ENCODE measurements at places on chromosomes 2 and 18.
A peak's percentile ranks its signal among the peaks of the same experiment; 100 is the strongest.

DNA sequence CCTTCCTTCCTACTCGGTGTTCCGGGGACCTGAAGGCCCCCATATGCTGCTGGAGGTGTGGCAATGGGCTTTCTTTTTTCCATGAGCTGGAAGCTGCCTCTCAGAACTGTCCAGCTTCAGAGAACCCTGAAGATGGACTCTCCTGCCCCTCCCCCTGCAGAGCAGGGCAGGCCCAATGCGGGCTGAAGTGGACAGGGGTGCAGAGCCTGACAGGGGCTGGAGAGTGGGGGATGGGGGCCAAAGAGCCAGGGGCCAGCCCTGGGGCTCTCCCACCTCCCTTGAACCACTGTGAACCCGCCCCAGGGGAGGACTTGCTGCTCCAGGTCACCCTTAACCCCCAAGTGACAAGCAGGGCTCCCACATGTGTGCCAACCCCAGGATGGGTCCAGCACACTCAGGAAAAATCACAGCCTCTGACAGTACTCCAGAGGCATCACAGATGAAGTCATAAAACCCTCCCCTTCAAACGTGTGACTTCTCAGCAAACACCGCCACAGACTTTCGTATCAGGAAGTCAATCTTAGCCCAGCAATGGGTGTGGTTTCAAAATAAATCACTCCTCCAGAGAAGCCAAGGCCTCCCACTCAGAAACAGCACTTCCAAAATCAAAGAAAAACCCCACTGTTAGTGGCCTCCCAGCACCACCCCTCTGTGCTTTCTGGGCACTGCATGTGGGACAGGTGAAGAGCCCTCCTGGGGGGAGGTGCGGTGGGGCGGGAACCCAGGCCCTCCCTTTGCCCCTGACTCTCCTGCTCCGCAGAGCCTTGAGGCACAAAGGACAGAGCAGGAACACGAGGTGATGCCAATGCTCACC, 135.8 kb downstream of the HDAC4 start:
- DNase-seq: peak; percentile 82

DNA sequence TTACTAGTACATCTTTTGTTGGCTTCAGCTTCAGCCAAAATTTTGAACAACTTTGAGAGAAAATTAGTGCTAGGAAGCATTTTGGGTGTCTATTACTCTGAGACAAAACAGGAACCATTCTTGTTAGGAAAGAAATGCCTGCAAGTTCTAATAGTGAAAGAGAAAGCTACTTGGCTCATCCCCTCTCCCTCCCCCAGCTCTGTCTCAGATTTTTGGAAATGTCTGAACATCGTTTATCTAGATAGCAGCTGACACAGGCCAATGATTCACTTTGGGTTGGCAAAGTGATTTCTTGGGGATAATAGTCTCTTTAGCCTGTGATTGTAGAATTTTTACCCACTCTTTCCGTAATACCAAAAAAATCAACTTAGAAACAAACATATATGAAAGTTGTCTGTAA, 42.3 kb upstream of the PTPRM start:
- DNase-seq: peak; percentile 15

GRCh38 chr2:38440655-38441054, 63.6 kb upstream of the ATL2 start:
- DNase-seq: no peak

DNA sequence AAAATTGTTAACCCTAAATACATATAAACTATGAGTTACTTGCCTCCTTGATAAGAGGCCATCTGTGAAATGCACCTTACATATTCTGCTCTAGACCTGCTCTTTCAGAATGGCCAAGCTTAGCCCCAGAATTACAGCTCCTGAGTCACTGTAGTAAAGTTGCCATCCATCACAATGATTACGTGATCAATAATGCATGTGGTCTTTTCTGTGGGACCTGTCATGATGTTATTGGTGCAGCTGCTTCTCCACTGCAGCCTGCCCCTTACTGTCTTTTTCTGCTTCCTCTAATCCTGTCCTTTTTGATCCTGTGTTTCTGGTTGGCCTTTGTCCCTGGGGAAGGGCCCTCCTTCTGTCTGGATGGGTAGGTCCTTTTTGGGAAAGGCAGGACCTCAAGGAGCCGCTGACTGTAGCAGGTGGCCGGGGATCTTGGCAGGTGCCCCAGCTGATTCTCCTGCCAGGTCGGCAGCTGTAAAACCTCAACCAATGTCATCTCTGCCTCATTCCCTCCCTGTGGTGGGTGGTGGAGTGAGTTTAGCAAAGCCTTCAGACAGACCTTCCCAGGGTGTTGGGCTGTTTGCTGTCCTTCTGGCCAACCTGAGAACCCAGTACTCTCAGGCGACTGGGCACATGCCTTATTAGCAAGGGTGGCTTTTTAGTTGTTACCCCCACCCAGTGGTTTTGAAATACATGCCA, 126.2 kb upstream of the EML6 start:
- no peak for DNase-seq

DNA sequence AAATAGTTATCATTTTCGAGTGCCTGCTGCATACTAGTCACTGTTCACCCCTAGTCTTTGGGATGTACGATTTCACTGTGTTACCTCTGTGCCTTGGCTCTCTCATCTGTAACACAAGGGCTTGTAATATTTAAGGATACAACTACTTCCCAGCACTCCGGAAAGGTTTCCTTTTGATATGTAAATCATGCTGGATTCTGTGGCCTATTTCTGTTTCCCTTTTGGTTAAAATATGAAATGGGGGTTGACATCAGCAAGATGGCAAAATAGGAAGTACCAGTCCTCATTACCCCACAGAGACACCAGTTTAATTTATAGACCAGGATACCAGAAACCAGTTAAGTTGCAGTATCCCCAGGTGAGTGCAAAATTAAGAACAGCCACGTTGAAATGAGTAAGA, 23.5 kb downstream of the PSMG2 start:
- no peak for DNase-seq

GRCh38 chr2:168030862-168031624, 216.4 kb downstream of the STK39 start:
- peak; percentile 49 for DNase-seq

- DNase-seq: peak; percentile 66
Observed at GRCh38 chr2:120323214-120323613, 22.7 kb upstream of the INHBB start.

GRCh38 chr2:95359501-95359930, 43.0 kb upstream of the FAHD2A start:
- no peak for DNase-seq

DNA sequence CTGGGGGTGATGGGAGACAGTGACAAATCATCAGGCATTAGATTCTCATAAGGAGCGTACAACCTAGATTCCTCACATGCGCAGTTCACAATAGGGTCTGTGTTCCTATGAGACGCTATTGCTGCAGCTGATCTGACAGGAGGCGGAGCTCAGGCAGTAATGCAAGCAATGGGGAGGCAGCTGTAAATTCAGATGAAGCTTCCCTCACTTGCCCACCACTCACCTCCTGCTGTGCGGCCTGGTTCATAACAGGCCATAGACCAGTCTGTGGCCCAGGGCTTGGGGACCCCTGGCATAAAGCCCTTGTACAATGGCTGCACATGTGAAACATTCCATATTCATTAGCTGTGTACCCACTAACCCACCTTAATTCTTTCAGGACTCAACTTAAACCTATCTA, 18.0 kb downstream of the NMUR1 start:
- no peak for DNase-seq

GRCh38 chr2:95374029-95374428, 28.5 kb upstream of the FAHD2A start:
- no peak for DNase-seq

DNA sequence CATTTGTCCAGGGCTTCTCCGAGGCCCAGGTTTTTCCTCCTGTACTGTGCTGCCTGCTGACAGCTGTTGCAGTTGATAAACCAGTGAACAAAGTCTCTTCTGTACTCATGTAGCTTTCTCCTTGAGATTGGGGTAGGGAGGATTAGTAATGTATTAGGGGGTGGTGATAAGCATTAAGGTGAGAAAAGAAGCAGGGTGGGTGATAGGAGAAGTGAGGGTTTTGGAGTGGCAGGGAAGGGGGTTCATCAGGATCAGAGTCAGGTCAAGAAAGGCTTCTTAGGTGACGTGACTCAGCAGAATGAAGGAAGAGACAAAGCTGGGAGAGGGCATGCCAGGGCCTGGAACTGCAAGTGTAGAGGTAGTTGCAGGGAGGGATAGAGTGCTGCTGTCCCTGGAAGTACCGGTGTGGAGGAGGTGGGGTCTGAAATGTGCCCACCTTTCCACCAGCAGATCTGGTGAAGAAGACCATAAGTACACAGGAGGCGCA, 48.7 kb downstream of the PKP4 start:
- DNase-seq: no peak

- DNase-seq: peak; percentile 40
Observed at GRCh38 chr2:120990451-120990871, 254.8 kb downstream of the GLI2 start.

- DNase-seq: no peak
Observed at GRCh38 chr2:23155022-23155421, 230.0 kb upstream of the KLHL29 start.

DNA sequence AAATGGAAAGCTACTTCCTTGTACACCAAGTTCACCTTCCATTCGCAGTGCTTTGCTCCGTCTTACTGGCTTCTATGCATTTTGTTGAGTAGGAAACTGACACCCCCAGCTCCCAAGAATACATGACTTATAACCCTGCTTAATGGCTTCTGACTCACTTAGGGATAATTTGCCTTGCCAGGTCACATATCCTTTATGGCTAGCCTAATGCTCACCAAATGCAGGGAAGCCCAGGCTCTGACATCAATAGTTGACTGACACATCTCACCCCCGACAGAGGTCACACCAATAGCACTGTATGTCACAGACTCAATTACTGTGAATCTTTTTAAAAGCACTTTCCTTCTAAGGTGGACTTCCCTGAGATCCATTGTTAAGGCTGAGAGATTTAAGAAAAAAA, 147.2 kb downstream of the DTNA start:
- peak; percentile 19 for DNase-seq

DNA sequence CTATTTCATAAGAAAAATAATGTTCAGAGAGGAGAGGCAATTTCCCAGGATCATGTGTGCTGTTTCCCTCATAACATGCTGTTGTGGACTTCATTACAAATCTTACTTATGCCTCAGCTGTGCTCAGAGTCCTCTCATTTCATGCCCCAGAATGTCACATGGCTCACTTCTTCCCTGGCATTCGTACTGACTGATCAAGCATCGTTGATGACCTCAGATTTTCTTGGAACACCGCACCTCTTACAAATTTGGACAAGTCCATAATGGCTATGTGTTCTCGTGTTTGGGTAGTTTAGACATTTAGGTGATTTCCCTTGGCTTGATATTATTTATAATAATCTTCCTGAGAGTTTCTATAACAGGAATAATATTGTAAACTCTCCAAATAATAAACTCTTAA, 32.9 kb downstream of the SERPINB7 start:
- DNase-seq: no peak

DNA sequence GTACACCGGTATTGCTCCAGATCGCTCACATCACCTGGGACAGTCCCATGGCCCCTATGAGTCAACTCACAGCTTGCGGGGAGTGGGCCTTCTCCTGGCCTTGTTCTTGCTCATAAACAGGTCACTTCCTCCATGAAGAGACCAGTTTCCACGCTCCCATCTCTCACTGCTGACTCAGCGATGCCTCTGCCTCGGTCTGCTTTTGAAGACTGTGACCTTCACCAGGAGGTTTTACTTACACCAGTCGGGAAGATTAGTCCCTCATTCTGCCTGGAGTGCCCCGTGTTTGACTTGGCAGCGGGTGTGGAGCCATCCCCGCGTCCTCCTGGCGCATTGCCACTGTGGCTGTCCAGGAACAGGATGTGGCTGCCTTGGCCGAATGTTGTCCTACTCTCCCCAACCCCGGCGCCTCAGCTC, 159.8 kb downstream of the RHBDD1 start:
- DNase-seq: peak; percentile 91

DNA sequence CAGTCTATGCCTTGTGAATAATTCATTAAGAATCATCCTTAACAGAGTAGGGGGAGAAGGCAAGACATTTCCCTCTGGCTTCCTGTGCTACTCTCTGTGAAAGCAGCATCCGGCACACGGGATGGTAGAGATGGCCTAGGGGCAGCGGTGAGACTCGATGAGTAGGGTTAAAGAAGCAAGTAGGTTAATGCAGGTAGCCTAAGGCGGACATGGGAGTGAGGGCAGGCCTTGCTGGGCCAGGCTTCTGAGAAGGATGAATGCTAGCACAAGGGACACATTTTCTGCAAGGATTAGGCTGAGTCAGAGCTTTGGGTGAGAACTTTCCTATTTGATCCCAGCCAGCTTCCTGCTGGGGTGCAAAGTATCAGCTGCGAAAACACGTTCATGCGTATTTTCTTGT, 80.8 kb downstream of the NXPH2 start:
- no peak for DNase-seq

- no peak for DNase-seq
Observed at GRCh38 chr18:56933472-56933871, 213.4 kb upstream of the BOD1L2 start.

GRCh38 chr2:104850361-104851290, 3.3 kb upstream of the POU3F3 start:
- no peak for DNase-seq

- DNase-seq: no peak
Observed at GRCh38 chr2:97758131-97758705, 44.8 kb downstream of the ZAP70 start.

- no peak for DNase-seq
Observed at GRCh38 chr2:61771904-61772845, 81.7 kb downstream of the FAM161A start.

DNA sequence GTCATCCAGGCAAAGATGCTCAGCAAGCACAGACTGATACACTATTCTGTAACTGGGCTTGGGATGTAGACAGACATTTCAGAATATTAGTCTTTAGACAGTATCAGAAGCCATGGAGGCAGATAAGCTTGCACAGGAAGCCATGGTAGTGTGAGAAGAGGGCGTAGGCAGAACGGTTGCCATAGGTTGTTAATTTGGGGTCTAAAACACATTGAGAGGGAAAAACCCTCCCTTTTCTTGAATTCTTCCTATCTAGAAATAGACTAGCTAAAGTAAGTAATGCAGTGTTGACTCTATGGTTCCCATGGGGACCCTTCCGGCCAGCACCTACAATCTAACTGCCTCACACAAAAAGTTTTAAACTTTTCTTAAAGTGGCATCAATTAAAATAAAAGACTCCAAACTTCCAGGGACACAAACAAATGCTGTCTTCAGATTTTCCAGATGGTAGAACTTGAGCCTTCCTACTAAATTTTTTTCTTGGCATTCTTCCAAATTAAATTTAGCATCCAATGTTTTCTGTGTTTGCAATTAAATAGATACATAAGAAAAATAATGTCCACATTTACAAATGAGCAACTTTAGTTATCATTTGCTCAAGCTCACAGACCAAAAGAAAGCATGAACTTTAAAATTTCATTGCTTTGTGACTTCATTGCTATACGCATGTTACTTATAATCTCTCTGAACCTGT, 1.9 kb downstream of the PRKRA start:
- no peak for DNase-seq

All from fibroblast of mammary gland (primary cell).